ENCODE measurements at places on chromosomes 2 and 18.

GRCh38 chr18:31436825-31437224 lies 10.7 kb upstream of the DSG3 start:
- no peak overlapping the region for H3K4me3 ChIP-seq
- DNase-seq: no peak
- no peak overlapping the region for H3K27ac ChIP-seq
- no peaks in the 10 kb centered on the region for H3K36me3 ChIP-seq
- peaks cover 26% of the 10 kb centered on the region for H3K27me3 ChIP-seq

- peaks cover 16% of the 10 kb centered on the region for H3K4me1 ChIP-seq
- H3K27me3 ChIP-seq: no peaks in the 10 kb centered on the region
- H3K27ac ChIP-seq: peak overlapping the region; percentile 63
These were observed 60.1 kb downstream of the GBX2 start for GRCh38 chr2:236107942-236108625.

GRCh38 chr2:122636097-122636496 lies 880.6 kb downstream of the TSN start:
- no peak for DNase-seq
- H3K4me3 ChIP-seq: no peak overlapping the region
- H3K36me3 ChIP-seq: no peaks in the 10 kb centered on the region
- peaks cover 20% of the 10 kb centered on the region for H3K4me1 ChIP-seq

- peak overlapping the region; percentile 4 for H3K27ac ChIP-seq
- peaks cover 14% of the 10 kb centered on the region for H3K4me1 ChIP-seq
- H3K36me3 ChIP-seq: peaks cover 2% of the 10 kb centered on the region
- no peak for DNase-seq
These were observed 983 bp downstream of the MTX2 start for GRCh38 chr2:176270100-176270750.

- H3K27me3 ChIP-seq: peaks cover 55% of the 10 kb centered on the region
- no peak overlapping the region for H3K27ac ChIP-seq
- H3K36me3 ChIP-seq: peaks cover 2% of the 10 kb centered on the region
- H3K4me1 ChIP-seq: no peaks in the 10 kb centered on the region
These were observed 12.3 kb downstream of the AQP12B start for GRCh38 chr2:240670402-240670801.

DNA sequence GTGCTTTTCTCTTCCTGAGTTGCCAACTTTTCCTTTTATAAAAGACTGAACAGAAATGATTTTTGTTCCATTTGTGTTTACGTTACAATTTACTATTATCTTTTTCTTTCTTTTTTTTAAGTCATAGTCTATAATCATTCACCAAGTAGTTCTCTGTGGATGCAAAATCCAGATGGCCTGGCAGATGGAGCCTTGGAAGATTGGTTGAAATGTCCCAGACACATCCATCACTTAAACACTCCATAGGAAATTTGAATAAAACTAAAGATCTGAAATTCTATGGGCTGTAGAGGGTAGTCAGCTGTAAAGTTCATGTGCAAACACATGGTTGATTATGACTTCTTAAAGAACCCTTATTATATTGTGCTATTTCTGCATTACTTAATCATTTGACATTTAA lies 164.8 kb upstream of the DOCK10 start:
- no peak for DNase-seq
- H3K4me3 ChIP-seq: no peak overlapping the region
- no peaks in the 10 kb centered on the region for H3K4me1 ChIP-seq
- no peak overlapping the region for H3K27ac ChIP-seq
- peaks cover 1% of the 10 kb centered on the region for H3K36me3 ChIP-seq

DNA sequence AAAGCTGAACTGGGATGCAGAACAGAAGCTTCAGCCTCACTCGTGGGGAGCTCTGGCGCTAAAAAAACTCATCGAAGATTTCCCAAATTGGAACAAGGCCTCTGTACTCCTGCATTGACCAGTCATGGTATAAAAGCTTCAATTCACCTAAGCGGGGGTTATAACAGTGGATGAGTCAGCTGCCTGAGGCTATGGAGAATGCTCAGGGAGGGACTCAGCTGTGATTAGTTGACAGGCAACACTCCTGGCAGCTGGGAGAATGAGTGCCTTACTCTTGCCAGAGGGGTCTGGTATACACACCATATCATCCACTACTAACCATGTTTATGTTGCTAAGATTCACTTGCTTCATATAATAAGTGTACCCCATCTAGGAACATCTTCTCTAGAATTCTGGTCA lies 350.6 kb upstream of the VRK2 start:
- no peaks in the 10 kb centered on the region for H3K27me3 ChIP-seq
- H3K4me3 ChIP-seq: no peak overlapping the region
- H3K27ac ChIP-seq: peak overlapping the region; percentile 53

- H3K27ac ChIP-seq: peak overlapping the region; percentile 3
- DNase-seq: no peak
- no peak overlapping the region for H3K4me3 ChIP-seq
- H3K36me3 ChIP-seq: no peaks in the 10 kb centered on the region
These were observed 151.9 kb downstream of the FHOD3 start for GRCh38 chr18:36449451-36449850.

DNA sequence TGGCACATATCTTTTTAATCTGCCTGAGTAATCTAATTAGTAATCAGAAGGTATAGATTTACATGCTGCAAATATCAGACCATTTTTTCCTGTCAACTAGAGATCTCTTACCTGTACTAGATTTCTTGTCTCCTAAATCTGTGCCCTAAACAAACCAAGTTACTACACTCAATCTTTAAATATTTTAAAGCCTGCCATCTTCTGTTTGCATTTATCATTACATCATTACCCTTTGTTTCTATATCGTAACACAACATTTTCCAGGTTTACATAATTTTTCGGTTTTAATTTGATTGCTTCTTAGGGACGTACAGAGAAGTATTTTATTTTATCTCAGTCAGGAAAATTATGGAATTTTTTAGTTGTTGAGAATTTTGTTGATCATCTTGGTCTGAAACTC lies 25.7 kb downstream of the PSMA8 start:
- no peak for DNase-seq
- no peak overlapping the region for H3K27ac ChIP-seq
- no peak overlapping the region for H3K4me3 ChIP-seq
- no peaks in the 10 kb centered on the region for H3K4me1 ChIP-seq

- H3K36me3 ChIP-seq: no peaks in the 10 kb centered on the region
- H3K27ac ChIP-seq: no peak overlapping the region
- DNase-seq: no peak
- peaks cover 16% of the 10 kb centered on the region for H3K27me3 ChIP-seq
These were observed 74.4 kb upstream of the MAP4K4 start for GRCh38 chr2:101623031-101623521.
